Activated T-helper 2 cell treated with anti-CD3 and anti-CD28 coated beads, Interferon-gamma antibody, Interleukin-2, Interleukin-4, amounts not matched to agents 10 μg/mL and 5 μg/mL and 100 μg/mL, durations not matched to agents 14 hours and 24 hours and 36 hours (primary cell): ENCODE measurements at places on chromosomes 2 and 18.

- H3K4me3 ChIP-seq: no peak overlapping the region
- no peaks in the 10 kb centered on the region for H3K4me1 ChIP-seq
- no peak for DNase-seq
- H3K27me3 ChIP-seq: peaks cover 50% of the 10 kb centered on the region
- H3K36me3 ChIP-seq: no peaks in the 10 kb centered on the region
Measured at GRCh38 chr18:75455249-75456198, 28.0 kb upstream of the SMIM21 start.

GRCh38 chr2:171159372-171160118 is 1.1 kb downstream of the TLK1 start:
- H3K4me3 ChIP-seq: peak overlapping the region; percentile 98
- peaks cover 65% of the 10 kb centered on the region for H3K4me1 ChIP-seq
- H3K27me3 ChIP-seq: no peaks in the 10 kb centered on the region
- peak overlapping the region; percentile 95 for H3K27ac ChIP-seq
- peak; percentile 40 for DNase-seq
- peaks cover 5% of the 10 kb centered on the region for H3K36me3 ChIP-seq

DNA sequence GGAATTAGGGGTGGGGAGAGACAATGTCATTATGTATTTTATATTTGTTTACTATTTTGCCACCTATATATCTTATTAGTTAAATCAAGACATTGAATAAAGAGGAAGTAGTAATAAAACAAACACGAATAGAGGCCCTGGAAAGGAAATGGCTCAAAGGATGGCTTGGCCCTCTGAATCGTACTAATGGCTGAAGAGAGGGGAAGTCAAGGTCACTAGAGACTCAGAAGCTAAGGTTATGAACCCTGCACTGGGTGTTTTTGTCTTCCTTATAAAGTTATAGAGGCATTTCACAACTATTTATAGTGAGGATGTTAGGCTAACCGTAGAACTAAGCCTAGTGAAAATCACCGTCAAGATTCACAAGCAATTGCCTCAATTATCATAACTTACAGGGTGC is 685.9 kb downstream of the ARHGAP15 start:
- DNase-seq: no peak
- no peak overlapping the region for H3K4me3 ChIP-seq
- H3K36me3 ChIP-seq: no peaks in the 10 kb centered on the region
- H3K4me1 ChIP-seq: no peaks in the 10 kb centered on the region
- peaks cover 11% of the 10 kb centered on the region for H3K27me3 ChIP-seq

DNA sequence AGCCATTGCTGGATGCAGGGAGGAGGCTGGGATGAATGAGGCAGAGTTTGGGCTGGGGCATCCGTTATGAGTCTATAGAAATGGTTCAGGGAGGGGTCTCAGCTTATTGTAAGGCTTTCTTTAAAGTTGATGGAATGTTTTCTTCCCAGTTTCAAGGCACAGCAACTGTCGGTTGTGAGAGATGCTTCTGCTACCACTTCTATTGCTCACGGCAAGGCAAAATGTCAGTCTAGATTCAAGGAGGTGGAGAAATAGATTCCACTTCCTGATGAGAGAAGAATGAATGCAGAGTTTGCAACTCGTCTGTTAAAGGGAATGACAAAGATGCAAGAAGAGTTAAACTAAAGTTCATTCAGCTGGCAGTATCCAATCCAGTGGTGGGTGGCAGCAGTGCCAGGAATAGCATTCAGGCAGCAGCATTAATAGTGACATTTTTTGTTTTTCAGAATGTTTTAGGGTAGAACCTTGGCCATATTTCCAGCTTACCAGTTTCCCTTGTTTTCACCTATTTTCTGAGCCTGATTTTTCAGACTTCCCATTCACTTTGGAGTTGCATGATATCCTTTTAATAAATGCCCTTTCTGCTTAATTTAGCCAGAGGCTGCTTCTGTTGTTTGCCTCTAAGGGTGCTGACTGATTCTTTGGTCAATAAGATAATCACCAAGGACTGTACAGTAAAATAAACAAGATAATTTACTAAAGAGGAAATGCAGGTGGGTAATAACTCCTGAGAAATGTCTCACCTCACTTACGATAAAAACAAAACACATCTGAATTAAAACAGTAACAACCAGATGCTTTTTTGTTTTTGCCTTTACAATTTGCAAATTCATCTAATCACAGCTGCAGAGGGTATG is 138.4 kb downstream of the RPIA start:
- DNase-seq: no peak
- H3K27me3 ChIP-seq: peaks cover 4% of the 10 kb centered on the region
- no peaks in the 10 kb centered on the region for H3K4me1 ChIP-seq
- no peaks in the 10 kb centered on the region for H3K36me3 ChIP-seq

- DNase-seq: no peak
- peaks cover 48% of the 10 kb centered on the region for H3K4me1 ChIP-seq
- peaks cover 63% of the 10 kb centered on the region for H3K36me3 ChIP-seq
- no peak overlapping the region for H3K27ac ChIP-seq
- H3K4me3 ChIP-seq: no peak overlapping the region
Measured at GRCh38 chr18:79982736-79983135, 5.6 kb downstream of the TXNL4A start.

DNA sequence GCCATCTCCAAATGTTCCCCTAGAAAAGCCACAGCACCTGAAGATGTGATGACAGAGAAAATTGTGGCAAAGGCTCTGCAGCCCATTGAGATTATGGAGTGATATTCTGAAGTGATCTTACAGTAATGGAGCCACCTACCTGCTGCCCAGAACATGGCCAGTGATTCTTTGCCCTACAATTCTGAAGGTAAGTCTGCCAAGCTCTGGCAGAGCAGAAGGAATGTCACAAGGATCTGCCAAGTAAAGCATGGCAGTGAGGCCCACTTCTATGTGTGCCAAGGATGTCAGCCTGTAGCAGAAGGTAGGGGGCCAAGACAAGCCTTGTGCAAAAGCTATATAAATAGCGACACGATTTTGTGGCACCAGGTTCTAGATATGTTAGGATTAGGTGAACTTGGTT is 155.1 kb downstream of the RND3 start:
- no peak overlapping the region for H3K27ac ChIP-seq
- H3K27me3 ChIP-seq: no peaks in the 10 kb centered on the region
- no peaks in the 10 kb centered on the region for H3K4me1 ChIP-seq

DNA sequence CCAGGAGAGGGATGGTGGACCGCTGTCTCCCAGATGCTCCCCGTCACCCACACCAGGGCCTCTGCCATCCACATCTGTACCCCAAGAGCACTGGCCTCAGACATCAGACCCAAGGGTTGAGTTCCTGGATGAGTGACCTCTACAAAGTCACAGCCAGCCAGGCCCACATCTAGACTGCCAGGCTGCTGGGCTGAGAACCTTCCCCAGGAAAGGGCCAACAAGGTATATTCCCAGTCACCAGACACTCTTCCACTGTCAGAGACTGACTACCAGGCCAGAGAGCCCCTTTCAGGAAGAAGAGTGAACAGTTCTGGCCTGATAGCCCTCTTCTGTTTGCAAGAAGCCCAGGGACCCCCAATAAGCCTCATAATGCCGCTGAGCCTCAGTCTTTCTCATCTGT is 44.3 kb downstream of the C1QL2 start:
- H3K36me3 ChIP-seq: no peaks in the 10 kb centered on the region
- H3K4me3 ChIP-seq: no peak overlapping the region
- no peak for DNase-seq
- H3K27me3 ChIP-seq: no peaks in the 10 kb centered on the region

GRCh38 chr2:73759904-73760303 is 20.0 kb downstream of the DUSP11 start:
- H3K27ac ChIP-seq: no peak overlapping the region
- H3K4me1 ChIP-seq: no peaks in the 10 kb centered on the region
- DNase-seq: no peak

GRCh38 chr2:8196316-8196715 is 485.5 kb upstream of the ID2 start:
- DNase-seq: no peak
- peaks cover 9% of the 10 kb centered on the region for H3K4me1 ChIP-seq
- no peak overlapping the region for H3K27ac ChIP-seq
- H3K27me3 ChIP-seq: no peaks in the 10 kb centered on the region
- H3K4me3 ChIP-seq: no peak overlapping the region
- peaks cover 18% of the 10 kb centered on the region for H3K36me3 ChIP-seq

GRCh38 chr2:174603280-174603679 is 5.7 kb upstream of the WIPF1 start:
- H3K27ac ChIP-seq: peak overlapping the region; percentile 76
- peaks cover 79% of the 10 kb centered on the region for H3K4me1 ChIP-seq
- no peaks in the 10 kb centered on the region for H3K27me3 ChIP-seq
- peaks cover 72% of the 10 kb centered on the region for H3K36me3 ChIP-seq
